ENCODE measurements at places on chromosomes 5 and 9.

- DNase-seq: peak; percentile 22
Measured at GRCh38 chr5:9251379-9251980, 294.4 kb downstream of the SEMA5A start.

DNA sequence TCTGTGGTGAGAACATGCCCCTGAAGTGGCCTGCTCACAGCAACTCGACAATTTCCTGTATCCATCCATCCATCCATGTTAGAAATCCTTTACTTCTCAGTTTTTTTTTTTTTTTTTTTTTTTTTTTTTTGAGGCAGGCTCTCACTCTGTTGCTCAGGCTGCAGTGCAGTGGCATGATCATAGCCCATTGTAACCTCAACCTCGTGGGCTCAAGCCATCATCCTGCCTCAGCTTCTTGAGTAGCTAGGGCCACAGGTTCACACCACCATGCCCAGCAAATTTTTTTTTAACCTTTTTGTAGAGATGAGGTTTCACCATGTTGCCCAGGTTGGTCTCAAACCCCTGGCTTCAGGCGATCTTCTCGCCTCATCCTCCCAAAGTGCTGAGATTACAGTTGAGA is 259.1 kb downstream of the ARHGAP26 start:
- DNase-seq: no peak

DNA sequence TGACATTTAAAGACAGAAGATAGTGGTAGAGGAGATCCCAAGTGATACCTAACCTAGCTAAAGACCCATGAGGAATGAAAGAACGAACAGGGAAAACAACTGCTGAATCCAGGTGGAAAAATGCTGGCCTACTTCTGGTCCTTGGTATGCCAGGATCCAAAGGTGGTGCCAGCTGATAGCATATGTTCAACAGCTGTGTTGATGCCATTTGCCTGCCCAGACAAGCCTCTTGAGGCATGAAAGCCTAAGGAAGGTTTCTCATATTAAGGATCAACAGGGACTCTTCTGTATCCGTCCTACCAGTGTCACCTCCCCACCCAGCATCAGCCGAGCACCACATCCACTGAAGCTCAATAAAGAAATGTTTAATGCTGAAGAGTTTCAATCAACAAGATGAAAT is 225.7 kb upstream of the DMRT1 start:
- no peak for DNase-seq

- no peak for DNase-seq
Measured at GRCh38 chr9:79559495-79560181, 12.1 kb upstream of the TLE4 start.

DNA sequence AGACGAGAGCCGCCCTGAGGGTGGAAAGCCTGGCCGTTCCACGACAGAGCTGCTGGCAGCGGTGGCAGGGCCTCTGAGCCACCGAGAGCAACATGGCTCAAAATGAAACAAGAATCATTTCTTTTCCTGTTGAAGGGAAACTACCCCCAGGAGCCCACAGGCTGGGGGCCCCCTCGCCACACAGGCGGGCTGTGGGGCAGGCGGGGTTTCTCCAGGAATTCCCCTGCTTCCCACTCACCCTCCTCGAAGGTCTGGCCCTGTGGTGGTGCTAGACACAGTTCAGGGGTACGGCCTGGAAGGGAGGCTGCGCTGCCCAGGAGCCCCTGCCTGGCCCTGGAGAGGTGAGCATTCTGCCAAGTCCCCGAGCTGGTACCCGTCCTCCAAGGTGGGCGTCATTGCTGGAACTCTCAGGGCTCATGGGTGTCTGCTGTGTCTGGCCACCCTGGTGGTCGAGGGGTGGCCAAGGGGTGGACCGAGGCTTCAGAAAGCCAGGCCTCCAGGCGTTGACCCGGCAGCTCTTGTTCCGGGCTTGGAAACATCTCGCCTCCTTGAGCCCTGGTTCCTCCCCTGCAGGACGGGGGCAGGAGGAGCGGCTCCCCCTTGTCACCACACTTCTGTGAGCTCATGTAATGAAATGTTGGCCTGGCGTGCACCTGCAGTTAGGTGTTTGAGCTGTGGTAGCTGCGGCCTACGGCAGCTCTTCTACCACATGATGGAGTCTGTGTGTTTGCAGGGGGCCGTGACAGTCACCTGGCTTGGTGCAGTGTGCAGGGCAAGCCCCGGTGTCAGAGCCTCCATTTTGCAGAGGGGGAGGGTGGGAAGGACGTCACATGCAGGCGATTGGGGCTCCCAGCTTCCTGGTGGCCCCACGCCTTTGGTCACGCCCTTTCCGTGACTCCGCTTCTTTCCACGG is 65.3 kb downstream of the RXRA start:
- no peak for DNase-seq

- DNase-seq: no peak
Measured at GRCh38 chr5:27341342-27341741, 303.0 kb upstream of the CDH9 start.

DNA sequence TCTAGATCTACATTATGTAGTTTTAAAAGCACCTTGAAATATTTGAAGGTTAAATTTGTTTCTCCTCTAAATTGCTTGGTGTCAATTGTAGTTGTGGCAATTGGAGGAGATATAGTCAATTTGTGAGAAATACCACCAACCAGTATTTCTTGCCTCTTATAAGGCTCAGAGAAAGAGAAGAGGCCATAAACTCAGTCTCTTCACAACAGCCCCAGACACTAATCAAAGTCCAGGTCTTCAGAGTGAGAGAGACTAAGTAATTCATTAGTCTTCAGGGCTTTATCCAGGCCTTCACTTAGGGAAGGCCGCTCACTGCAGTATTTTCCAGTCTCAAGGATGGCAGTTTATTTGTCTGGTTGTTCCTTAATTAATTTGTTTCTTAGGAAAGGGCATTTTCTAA is 168.0 kb upstream of the RGMB start:
- no peak for DNase-seq

DNA sequence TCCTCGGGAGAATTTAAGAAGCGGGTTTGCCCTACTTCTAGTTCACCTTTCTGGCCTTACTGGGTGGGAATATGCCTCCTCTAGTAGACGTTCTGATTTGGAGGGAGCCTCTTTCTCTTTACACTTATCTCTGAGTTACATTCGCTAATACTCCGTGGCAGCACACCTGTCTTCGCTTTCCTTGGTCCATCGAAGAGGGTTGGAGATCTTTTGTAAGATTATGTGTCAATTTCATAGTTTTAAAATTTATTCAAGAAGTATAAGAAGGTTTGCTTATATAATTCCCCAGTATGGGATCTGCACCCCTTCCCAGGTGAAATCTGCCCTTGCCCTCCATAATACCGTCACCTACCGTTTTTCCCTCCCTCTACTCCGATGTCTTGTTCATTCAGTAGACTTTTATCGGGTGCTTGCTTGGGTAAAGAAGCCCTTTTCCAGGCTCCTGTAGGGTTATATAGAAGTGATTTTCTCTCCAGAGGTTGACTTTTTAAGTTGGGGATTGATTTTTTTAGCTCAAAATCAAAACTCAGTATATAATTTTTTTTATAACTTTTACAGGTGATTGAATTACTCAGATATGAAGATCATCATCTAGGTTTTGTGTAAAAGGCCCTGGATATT is 1.1 kb downstream of the GPBP1 start:
- no peak for DNase-seq

DNA sequence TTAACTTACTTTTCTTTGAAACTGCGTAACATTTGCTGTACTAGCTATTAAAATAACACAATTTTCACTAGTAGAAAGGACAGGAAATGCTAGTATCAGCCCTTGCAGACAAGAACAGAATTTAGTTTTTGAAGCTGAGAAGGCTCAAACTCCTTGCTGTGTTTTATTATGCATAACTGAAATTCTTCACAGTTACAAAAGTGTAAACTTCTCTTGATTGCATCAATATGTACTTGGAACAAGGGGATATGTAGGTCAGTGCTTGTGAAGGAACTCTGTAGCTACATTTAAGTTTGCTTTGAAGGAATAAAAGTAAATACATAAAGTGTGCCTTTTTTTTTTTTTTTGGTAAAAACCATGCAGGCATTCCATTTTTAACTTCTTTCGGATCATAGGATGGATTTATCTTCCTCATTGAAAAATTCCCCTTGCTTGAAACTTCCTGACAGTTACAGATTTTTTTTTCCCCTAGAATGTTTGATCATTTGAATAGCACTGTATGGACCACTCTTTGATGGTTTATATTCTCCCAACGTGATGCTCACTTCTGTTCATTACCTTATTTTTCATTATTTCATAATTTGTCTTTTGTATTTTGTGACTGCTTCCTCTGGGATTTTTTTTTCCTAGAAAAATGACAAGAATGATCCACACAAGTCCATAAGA is 94.9 kb upstream of the DAB2 start:
- peak; percentile 93 for DNase-seq

GRCh38 chr5:111583758-111584203 is 71.4 kb upstream of the STARD4 start:
- peak; percentile 84 for DNase-seq

DNA sequence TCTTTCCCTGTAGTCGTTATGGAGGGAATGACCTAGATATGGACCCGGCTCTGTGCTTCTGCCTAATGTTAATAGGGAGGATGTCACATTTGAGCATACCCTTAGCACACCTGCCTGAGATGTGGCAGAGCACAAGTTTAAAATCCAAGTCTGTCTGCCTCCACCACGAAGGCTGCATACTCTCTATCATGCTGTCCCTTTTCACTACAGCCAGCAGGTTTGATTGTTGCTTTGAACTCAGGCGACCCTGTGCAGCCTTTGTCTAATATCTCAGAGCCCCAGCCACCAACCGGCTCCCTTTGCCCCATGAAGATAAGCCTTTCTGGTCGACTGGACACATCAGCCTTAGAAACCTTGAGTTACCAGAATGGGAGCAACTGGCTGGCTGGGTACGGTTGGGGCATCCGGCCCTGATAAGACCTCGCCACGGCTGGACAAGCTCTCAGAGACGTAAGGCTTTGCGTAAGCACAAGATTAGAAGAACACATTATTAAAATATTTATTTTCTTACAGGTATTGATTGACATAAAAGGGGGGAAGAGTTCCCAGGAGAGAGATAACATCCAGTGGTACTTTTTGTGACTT is 222.0 kb upstream of the TRIM32 start:
- no peak for DNase-seq

DNA sequence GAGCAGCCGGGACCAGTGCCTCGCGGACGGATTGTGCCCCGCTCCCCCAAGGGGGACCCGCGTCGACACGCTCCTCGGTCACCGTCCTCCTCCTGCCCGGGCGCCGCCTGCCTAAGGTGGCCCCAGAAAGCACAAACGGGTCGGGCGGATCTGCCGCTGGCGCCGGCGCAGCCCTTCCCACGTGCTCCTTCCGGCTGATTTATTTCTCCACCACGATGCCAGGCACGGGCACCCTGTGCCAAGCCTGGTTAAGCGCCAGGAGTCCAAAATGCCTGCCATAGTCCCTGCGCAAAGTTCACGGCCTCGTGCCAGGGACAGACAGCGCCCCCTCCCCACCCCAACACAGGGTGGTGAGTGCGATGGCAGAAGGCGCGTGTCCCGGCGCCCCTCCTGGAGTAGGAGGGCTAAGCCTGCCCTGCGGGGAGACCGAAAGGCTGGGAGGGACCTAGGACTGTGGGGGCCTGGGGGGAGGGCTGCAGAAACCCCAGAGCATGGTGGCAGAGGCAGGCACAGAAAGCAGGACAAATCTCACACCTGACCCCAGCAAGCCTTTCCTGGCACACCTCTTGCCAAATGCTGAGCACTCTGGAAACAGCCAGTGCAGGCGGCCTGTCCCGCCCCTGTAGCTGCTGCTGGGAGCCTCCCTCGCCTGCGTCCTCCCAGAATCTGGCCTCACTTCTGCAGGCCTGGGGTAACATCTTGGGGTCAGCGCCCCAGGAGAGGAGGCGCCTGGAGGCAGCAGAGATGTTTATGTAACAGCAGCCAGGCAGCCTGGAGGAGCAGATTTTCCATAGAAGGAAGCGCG is 1.1 kb upstream of the NOTCH1 start:
- peak; percentile 38 for DNase-seq

- DNase-seq: no peak
Measured at GRCh38 chr9:121455527-121456239, 44.0 kb downstream of the GGTA1 start.

- no peak for DNase-seq
Measured at GRCh38 chr5:103541569-103541968, 21.0 kb downstream of the NUDT12 start.

DNA sequence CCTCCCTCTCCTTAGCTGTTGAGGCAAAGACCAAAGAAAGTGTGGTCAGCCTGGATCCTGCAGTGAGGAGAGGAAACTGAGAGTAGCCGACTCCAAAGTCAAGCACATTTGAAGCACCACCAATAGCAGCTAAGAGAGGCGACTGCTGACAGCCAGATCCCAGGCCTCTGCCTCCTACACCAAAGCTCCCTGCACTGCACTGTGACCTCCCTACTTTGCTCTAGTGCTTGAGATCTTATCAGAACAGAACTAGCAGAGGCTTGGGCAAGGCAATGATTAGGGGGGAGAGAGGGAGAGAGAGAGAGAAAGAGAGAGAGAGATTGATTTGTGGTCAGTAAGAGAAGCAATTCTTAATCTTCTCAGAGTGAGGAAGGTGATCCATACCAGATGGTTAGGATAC is 216.3 kb downstream of the CDK5RAP2 start:
- DNase-seq: no peak

GRCh38 chr5:11139217-11139865 is 378.3 kb upstream of the DAP start:
- no peak for DNase-seq

- peak; percentile 15 for DNase-seq
Measured at GRCh38 chr5:37637165-37637845, 202.5 kb downstream of the GDNF start.

DNA sequence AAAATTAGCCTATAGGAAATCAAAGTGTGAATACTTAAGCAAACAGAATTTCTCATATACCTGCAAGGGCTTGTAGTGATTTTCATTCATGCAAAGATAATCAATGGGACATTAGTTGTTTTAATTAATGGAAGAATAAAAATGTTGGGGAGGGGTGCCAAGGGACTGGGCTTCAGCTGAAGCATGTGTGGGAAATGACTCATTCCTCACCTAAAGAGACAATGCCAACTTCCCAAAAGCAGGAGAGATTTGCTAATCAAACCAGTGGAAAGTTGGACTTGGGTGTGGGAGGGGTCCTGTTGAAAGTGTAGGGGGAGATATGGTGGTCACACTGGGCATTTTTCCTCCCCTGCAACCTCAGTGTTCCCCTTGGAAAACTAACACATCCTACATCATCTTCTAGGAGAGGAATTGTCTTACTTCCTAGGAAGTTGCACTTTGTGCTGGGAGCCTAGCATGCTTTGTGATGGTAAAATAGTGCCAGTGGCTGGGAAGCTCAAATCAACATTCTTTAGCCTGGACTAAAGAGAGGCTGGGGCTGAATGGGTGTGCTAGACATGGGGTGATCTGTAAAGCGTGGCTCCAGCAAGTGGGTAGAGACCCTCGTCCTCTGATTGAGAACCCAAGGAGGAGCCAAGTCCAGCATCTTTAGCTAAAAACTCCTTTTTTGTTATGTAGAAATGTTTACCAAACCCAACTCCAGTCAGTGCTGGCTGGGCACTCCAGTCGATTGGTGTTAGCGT is 6.4 kb upstream of the LHX2 start:
- DNase-seq: no peak

DNA sequence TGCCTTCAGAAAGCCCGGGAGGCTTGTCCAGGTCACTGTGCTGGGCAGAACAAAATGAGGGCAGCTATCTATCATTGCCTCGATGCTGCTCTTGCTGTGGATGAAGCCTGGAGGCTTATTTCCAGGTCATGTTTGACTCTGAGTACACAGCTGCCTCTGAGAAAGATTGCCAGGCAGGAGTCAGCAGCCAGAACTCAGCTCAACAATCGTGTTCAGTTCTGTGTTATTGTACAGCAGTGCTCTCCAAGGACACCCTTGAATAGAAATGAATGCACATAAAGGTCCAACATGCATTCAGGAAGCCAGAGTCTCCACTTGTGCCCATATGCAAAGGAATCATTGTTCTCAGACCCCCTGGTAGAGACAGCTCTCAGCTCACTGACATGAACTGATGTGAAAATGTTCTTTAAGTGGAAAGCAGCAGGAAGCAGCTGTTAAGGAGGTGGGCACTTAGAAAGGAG is 61.7 kb upstream of the ZFR start:
- DNase-seq: peak; percentile 24

Data from AG10803 (cell line).